Stimulated activated CD8-positive, alpha-beta memory T cell treated with anti-CD3 and anti-CD28 coated beads, Interleukin-4, amount 100 ng/mL, for 1 hour (primary cell): ENCODE measurements at places on chromosomes 11 and 22.

- peak; percentile 49 for DNase-seq
Measured at GRCh38 chr11:2443881-2444820, at the start of gene TRPM5. Gene TRPM5, minus strand, starts transcription at chr11:2444514. Its CDS starts 21,478 bp downstream, at chr11:2423036.

DNA sequence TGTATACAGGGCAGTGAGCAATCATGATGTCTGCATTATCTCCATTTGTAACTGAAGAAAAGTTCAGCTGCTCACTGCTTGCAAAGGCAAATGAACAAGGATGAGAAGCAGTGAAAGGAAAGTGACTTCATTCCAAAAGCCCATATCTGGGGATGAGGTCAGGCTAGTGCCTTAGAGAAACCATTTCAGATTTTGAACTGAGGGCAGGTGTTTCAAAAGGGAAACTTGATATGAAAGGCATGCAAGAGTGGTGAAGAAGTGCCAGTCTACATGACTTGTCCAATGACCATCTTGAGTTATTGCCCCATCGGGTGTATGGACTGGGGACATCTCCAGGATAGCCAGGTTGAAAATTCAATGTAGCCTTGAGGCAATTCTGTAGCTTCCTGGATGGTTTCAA, 7.3 kb upstream of the APOL4 start:
- DNase-seq: no peak

GRCh38 chr11:68090706-68091105, 30.5 kb downstream of the CHKA start:
- DNase-seq: no peak

GRCh38 chr11:94851864-94852636, 83.9 kb downstream of the AMOTL1 start:
- no peak for DNase-seq

DNA sequence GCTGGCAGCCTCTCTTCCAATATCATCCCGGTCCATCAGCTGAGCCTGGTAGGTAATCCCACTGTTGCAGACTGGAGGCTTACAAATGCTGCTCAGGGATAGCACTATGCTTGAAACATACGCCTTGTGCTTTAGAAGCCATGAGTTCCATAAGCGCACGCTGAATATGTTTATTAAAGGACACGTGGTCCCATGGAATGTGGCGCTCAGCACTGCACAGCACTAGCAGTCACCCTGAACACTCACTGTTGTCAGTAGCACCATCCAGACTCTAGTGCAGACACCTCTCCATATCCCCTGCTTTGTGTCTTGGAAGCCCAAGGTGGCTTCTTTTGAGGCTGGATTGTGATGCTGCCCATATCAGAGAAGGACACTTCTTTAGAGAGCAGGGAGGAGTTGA, 120.9 kb downstream of the MAML2 start:
- DNase-seq: no peak

DNA sequence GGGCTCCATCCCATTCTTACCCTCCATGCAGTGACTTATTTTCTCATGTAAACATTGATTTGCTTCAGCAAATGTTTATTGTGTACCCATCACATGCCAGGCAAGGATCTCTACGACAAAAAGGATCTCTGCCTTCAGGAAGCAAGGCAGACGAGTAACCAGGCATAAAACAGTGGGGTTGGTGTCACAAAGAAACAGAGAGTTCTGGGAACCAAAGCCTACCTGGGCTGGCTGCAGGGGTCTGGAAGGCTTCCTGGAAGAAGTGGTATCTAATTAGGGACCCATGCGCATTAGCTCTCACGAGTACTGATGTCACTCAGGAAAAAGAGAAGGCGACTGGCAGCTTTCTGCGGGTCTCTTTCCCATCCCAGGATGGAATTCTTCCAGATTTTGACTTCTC, 44.5 kb downstream of the KIAA1671 start:
- DNase-seq: no peak

DNA sequence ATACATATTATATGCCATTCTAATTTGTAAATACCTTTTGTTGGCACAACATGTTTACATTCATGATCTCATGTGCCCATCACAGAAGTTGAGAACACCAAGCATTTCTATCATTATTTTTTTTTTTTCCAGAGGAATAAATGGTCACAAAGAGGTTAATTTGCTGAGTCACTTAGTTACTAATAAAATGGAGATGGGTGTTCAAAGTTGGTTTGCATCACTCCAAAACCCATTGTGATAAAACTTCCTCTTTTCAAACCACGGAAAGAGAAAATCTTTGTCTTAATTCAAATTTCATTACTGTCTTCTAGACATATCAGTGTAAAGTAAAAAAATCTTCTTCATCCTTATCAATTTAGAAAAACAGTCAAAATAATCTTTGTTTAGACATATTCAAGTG, 636.8 kb upstream of the CCDC179 start:
- DNase-seq: no peak

GRCh38 chr22:29032014-29032475, 29.6 kb downstream of the C22orf31 start:
- no peak for DNase-seq
